Nucleus accumbens (tissue), 56 donors: ENCODE measurements at places on chromosomes 13 and 19.

- no peak for DNase-seq
Observed at GRCh38 chr19:32230441-32230840, 115.0 kb upstream of the ZNF507 start.

- no peak for DNase-seq
Observed at GRCh38 chr19:34838753-34839431, 65.9 kb upstream of the ZNF599 start.

- DNase-seq = peak; percentile 63
Observed at GRCh38 chr19:10602330-10603083, 15.4 kb upstream of the AP1M2 start.

DNA sequence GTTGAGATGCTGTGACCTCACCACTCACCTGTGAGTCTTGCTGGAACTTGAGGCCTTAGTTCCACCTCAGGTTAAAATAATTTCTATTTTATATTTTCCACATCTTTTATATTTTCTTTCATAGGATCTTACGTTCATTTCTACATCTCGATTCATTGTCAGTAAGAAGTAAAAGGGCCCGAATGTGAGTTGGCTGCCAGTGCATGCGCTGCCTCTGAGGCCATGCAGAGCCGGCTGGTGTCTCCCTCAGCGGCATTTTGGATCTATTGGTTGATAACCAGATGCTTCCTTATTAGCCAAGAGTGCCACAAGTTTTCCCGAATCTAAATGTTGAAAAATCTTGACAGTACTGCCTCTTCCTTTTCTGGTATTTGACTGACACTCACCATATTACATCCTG, 347.3 kb downstream of the TEX29 start:
- DNase-seq = no peak

- no peak for DNase-seq
Observed at GRCh38 chr19:41064974-41065569, 23.2 kb upstream of the CYP2A13 start.

DNA sequence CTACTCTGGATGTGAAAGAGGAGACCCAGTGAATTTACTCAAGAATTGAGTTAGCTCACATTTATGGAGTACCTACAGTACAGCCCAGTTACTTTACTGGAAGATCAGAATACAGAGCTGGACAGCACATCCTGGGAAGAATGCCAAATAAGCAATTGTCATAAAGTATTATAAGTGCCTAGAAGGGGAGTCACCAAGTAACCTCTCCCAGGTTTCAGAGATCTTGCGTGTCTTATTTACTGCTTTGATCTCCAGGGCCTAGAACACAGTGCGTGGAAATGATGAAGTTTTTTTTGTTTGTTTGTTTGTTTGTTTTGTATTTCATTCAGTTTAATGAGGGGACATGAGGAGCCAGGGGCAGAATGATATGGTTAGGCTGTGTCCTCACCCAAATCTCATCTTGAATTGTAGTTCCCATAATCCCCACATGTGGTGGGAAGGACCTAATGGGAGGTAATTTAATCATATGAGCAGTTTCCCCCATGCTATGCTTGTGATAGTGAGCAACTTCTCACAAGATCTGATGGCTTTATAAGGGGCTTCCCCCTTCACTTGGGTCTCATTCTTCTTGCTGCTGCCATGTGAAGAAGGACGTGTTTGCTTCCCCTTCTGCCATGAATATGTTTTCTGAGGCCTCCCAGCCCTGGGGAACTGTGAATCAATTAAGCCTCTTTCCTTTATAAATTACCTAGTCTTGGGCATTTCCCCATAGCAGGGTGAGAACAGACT, 5.2 kb downstream of the GARRE1 start:
- no peak for DNase-seq

DNA sequence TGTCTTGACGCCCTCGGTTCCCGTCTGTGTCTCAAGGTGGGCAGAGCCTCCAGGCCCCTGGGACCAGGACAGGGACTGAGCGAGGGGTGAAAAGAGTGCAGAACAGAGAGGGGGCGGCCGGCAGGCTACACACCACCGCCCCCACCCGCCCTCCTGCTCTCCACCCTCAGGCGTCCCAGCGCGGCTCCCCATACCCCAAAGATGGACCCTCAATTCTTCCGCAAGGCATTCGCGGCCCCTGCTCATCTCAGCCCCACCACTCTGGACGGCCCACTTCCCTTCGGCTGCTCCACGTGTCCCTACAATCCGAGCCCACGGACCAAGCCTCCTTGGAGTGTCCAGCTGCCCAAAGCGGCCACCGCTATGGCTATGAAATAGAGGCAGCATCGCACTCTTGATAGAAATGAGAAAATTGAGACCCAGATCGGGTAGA, 1.8 kb downstream of the KLF16 start:
- no peak for DNase-seq
